SK-N-SH (cell line): ENCODE measurements at places on chromosomes 7 and 10. TPM values are rescaled to one million over a fixed set of nuclear protein-coding genes. Genes with fewer than 3 reads are reported as not detected.

The ASZ1 gene
- polyA plus RNA-seq, result not detected in 2 replicates

The ALDH18A1 gene
- polyA plus RNA-seq, result 59.5 and 75.0 TPM in 2 replicates

The NEURL1 gene
- polyA plus RNA-seq, result 0.05 and 0.19 TPM in 2 replicates

The LRGUK gene
- polyA plus RNA-seq, result 1.5 TPM in 2 replicates

The KIAA1217 gene
- 4.2 and 7.2 TPM in 2 replicates for polyA plus RNA-seq

The GLUD1 gene
- polyA plus RNA-seq, result 43.3 and 56.2 TPM in 2 replicates

The OPALIN gene
- not detected in 2 replicates for polyA plus RNA-seq

The TMEM196 gene
- not detected in 2 replicates for polyA plus RNA-seq

The ENO4 gene
- polyA plus RNA-seq, result 0.36 and 0.44 TPM in 2 replicates

The CYP3A4 gene
- polyA plus RNA-seq, result not detected in 2 replicates

The ZNF804B gene
- polyA plus RNA-seq, result not detected in 2 replicates

The ITGA8 gene
- not detected in 2 replicates for polyA plus RNA-seq

The RASSF4 gene
- 11.0 and 14.1 TPM in 2 replicates for polyA plus RNA-seq

The HDAC9 gene
- polyA plus RNA-seq, result 11.6 and 19.8 TPM in 2 replicates

The SAMD9L gene
- 1.8 and 2.2 TPM in 2 replicates for polyA plus RNA-seq

The DDC gene
- polyA plus RNA-seq, result 1.8 and 5.4 TPM in 2 replicates

The CDH23 gene
- polyA plus RNA-seq, result 0.03 and 0.18 TPM in 2 replicates

The CHAT gene
- 0.08 TPM in 1 of 2 replicates, not detected in the other for polyA plus RNA-seq

The SFRP5 gene
- not detected in 2 replicates for polyA plus RNA-seq

The TFEC gene
- 0.02 TPM in 1 of 2 replicates, not detected in the other for polyA plus RNA-seq
